ENCODE measurements at places on chromosomes 7 and 10.

DNA sequence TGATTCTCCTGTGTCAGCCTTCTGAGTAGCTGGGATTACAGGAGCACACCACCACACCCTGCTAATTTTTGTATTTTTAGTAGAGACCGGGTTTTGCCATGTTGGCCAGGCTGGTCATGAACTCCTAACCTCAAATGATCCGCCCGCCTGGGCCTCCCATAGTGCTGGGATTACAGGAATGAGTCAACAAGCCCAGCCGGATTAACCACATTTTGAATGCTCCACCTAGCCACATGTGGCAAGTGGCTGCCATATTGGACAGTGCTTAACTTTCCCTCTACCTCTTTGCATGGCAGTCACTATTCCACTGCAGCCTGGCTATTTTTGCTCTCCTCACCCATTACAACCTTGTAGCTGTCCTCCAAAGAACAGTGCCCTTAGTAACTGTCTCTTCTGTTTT, 160.1 kb downstream of the GATA3 start:
- DNase-seq = no peak

DNA sequence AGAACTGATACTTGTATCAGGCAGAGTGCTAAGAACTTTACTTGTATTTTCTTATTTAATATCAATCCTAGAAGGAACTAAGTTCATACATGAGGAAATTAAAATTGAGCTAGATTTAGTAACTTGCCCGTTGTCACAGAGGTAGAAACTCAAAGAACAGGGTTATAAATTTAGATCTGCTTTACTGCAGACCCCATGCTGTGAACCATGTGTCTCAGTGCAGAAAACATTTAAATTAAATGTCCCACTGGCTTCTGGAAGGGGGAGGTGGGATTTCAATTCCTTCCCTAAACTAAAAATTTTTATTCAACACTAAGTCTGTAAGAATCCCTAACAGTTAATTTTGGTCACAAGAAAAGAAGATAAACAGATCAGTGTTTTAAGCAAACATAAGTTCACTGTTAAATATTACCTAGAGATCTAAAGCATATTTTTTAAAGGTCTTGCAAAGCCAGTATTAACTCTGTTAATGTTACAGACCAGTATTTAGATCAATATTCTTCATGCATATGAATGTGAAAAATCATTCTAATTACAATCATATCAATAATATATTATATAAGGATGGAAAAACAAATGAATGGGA, 23.1 kb downstream of the WASL start:
- DNase-seq = no peak

GRCh38 chr7:88200261-88200660, 19.6 kb downstream of the SRI start:
- DNase-seq = no peak

DNA sequence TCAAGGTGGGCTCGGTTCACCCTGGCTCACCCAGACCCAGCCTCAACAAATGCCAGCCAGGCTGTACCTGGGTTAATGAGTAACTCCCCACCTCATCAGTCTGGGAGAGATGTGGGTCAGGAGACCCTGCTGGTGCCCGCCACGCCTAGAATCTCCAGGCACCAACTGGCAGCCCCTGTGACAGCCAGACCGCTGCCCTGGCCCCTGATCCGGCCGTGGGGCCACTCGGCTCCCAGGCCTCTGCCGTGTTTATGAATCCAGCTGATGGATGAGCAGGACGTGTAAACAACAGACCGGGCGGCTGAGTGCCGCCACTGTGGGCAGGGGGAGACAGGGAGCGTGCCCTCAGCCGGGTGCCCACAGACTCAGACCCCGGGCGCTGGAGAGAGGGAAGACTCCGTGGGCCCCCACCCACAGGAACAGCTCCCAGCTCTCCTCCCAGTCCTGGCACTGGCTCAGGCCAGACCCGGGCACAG, 34.0 kb upstream of the PDGFA start:
- DNase-seq = no peak

- DNase-seq = no peak
These were observed 206.8 kb downstream of the SKIDA1 start for GRCh38 chr10:21318540-21319167.

DNA sequence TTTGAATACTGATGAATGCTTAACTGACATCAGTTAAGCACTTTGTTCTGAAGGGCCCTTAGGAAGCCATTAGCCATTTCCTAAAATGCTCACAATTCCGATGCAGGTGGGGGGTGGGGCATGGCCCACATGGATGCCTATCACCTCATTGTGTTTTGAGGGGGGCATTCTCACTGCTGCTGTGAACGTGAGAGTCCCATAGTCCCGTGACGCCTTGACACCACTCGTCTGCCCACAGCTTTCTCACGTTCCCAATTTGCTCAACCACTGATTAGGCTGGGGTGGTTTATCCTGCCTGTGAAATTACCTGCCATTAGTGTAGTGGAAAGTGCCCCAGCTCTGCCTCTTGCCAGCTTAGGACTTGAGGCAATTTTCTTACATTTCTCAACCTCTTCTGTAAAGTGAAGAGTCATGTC, 31.9 kb downstream of the DUSP5 start:
- DNase-seq = no peak

GRCh38 chr10:11230498-11231167, 213.0 kb downstream of the CELF2 start:
- no peak for DNase-seq

DNA sequence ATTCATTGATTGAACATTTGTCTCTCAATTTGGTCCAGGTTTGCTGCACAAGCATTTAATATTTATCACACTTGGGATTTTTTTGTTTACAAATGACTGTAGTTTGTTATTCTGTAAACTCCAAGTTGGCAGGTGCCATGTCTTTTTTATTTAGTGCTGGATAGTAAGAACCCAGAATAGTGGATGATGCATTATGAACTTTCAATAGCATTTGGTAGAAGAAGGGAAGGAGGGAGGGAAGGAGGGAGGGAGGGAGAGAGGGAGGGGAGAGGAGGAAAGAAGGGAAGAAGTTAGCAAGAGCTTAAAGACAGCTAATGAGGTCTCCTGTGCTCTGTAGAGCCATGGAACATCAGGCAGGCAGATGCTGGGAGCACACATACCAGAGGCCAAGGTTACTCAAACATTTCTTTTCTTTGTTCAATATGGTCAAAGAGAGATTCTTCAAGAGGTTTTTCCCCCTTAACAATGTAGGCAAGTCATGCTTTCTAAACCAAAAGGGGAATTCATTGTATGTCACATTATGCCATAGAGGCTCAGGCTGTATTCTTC, 25.8 kb upstream of the PDK4 start:
- DNase-seq = no peak

DNA sequence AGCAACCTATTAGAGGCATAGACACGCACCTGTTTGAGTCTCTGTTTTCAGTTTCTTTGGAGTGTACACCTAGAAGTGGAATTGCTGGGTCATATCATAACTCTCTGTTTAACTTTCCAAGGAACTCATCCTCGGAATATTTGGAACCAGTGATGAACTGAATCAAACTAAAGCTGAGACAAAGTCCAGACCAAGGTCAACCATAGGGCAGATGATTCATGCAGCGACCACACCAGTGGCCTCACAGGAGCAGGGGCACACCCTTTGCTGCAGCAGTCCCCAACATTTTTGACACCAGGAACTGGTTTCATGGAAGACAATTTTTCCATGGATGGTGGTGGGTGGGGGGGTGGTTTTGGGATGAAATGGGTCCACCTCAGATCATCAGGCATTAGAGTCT, 4.9 kb upstream of the OPTN start:
- DNase-seq = no peak

DNA sequence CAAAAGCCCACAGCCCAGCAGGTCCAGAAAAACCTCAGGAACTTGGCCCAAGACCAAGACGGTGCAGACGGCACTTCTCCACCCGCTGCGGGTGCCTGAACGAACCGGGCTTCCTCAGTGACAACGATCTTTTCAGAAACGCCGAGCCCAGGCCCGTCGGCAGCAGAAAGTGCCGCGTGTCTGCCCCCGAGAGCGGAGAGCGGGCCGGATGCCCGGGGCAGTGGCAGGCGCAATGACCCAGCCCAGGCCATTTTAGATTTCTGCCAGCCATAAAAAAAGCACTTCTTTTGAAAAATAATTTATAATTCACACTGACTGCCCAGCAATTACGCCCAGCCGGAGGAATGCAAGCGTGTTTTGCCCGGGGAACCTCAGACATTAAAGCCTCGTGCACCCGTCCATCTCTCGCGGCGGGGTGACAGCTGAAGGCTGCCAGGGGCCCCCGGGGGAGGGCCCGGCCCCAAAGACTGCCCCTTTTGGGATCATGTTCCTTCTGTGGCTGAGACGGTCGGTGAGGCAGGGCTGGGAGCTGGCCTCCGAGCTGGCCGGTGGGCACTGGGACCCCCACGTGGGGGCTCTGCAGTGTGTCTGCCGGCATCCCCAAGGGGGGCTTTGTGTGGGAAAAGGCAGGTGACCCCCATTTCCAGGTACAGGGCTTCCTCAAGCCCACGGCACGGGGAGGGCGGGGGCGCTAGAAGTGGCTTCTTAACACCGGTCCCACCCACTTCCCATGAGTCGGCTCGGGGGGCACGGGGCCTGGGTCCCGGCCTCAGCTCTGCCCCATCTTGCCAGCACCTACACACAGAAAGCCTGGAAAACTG, 71.3 kb upstream of the PDGFA start:
- no peak for DNase-seq

- no peak for DNase-seq
These were observed 72.2 kb downstream of the DAGLB start for GRCh38 chr7:6375348-6376101.

- DNase-seq = no peak
These were observed 891 bp upstream of the WAPL start for GRCh38 chr10:86522510-86522855.

DNA sequence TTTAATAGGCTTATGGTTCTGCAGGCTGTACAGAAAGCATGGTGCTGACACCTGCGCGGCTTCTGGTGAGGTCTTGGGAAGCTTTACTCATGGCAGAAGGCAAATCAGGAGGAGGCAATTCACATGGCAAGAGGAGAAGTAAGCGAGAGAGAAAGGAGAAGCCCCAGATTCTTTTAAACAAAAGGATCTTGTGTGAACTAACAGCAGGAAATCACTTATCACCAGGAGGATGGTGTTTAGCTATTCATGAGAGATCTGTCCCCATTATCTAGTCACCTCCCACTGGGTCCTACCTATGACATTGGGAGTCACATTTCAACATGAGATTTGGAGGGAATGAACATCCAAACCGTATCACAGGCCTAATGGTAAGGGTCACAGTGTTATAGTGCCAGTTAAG, 678.0 kb upstream of the KCND2 start:
- no peak for DNase-seq

DNA sequence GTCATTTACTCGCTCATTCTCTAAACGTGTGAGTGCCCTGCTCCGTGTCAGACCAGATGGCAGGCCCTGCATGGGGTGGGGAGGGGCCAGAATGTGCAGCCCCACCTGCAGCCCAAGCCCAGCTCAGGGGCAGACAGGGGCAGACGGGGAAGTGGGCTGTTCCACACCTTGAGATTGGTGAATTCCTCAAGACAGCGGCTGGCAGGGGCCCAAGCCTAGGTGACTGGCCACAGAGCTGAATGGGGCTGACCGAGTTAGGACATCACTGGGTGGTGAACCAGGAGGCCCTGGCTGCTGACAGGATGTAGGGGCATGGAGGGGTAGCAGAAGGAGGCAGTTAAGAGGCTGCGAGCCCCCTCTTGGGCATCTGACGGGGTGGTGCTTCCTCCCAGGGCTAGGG, 79.1 kb downstream of the MGMT start:
- no peak for DNase-seq

DNA sequence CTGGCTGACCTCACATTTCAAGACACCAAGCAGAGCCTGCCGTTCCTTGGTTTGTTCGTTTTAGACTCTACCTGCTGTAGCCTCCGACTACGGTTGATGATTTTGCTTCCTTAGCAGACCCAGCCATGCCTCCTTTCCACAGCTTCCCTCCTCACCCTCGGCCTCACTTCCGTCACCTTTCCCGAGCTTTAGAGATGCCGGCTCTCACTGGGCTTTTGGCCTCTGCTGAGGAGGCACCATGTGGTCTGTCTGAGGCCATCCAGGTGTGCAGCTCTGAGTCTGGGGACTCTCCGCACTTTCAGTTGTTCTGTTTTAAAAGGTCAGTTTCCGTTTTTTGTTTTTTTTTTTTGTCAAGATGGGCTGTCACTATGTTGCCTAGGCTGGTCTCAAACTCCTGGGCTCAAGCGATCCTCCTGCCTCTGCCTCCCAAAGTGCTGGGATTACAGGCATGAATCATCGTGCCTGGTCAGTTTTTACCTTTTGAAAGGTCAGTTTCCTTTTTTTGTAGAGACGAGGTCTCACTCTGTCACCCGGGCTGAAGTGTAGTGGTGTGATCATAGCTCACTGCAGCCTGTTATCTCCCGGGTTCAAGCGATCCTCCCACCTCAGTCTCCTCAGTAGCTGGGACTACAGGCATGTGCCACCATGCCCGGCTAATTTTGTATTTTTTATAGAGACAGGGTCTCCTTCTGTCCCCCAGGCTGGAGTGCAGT, 11.7 kb downstream of the ORAI2 start:
- DNase-seq = no peak

DNA sequence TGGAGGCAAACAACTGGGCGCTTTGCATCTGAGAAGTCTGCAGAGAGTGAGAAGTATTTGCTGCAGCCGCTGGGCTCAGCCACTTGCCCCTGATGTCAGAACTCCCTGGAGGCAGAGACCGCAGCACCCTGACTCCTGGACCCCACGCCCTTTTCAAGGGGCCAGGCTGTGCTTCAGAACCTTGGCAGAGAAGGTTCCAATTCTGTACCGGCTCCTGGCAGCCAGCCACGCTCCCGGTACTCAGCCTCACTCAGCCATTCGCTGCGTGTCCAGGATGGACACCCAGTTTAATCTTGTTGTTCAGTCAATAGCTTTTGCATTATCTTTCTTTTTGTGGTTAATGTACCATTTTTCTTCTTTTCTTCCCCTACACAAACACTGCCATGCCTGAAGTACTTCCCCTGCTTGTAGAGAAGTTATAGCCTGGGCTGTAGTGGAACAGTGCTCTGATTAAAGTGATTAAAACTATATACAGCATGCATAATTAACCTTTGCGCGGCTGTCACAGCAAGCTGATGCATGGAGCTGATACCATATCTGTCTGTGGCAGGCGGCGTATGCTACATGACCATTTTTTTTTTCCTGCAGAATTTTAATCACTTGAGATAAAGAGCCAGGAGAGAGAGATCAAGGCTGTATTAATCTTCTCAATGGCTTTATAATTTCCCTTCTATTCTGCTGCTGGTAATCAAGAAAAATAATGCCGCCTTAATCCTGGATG, 578.5 kb downstream of the SDK1 start:
- DNase-seq = no peak

GRCh38 chr10:61779950-61780659, 117.4 kb downstream of the CABCOCO1 start:
- no peak for DNase-seq

GRCh38 chr7:6146666-6147065, 115.5 kb downstream of the ANKRD61 start:
- no peak for DNase-seq
